ENCODE measurements at places on chromosomes 13 and 19.

DNA sequence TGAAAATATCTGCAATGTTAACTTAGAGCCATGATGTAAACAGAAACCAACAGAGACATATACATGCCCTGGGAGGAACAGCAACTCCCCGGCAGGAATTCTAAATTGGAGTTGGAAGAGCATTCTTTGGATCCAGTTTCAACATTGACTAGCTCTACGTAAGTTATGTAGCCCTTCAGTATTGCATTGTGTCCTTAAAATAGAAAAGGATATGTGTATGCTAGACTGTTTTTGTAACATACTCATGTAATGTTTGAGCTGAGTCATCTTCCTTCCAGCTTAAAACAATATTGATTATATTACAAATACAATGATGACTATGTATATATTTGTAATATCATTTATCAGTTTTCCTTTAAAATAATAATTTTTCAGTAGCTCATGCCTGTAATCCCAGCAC lies 1422.2 kb upstream of the PCDH20 start:
- no peak for DNase-seq

GRCh38 chr13:98089246-98089645 lies 53.6 kb upstream of the FARP1 start:
- no peak for DNase-seq

DNA sequence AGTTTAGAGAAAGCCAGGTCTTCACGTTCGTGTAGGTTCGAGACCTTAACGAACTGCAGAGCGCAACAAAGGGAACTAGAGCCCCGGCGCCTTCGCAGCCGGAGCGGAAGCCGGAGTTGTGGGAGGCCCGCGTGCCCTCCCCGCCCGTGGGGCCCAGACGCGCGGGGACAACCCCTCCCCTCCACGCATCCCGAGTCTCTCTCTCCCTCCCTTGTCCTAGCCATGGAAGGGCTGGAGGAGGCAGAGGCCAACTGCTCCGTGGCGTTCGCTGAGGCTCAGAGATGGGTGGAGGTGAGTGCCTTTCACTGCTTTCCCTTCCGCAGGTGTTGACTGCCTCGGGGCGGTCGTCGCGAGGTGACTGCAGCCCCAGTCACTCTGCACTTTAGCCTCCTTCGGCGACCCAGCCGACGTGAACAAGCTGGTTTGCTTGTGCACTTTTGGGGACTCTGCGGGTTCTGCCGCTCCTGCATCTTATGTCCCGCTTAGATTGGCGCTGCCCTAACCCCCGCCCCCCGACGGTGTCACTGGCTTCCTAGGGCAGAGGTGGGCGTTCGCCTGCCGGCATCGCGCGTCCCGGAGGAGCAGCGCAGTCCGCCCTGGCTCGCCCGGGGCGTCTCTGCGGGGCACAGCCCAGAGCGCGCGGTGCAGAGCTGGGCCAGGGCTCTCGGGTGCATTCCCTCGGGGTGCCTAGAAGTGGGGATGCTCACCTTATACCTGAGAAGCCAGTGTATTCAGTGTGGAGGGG lies 478 bp downstream of the LMO7 start:
- DNase-seq = no peak

DNA sequence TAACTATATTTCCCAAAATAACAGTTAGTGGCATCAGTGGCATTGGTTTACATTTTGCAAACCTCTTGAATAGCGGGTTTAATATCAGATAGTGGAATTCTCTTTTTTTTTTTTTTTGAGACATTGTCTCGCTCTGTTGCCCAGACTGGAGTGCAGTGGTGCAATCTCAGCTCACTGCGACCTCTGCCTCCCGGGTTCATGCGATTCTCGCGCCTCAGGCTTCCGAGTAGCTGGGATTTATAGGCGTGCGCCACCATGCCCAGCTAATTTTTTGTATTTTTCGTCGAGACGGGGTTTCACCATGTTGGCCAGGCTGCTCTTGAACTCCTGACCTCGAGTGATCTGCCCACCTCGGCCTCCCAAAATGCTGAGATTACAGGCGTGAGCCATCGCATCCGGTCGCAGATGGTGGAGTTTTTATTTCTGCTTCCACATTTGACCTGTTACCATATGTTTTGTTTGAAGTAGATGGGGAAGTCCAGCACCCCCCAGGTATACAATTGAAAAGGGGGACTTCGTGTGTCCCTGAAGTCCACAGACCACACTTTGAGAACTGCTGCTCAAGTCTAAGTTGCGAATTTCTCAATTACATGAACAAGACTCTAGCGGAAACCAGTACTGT lies 40.5 kb upstream of the XPO4 start:
- no peak for DNase-seq

DNA sequence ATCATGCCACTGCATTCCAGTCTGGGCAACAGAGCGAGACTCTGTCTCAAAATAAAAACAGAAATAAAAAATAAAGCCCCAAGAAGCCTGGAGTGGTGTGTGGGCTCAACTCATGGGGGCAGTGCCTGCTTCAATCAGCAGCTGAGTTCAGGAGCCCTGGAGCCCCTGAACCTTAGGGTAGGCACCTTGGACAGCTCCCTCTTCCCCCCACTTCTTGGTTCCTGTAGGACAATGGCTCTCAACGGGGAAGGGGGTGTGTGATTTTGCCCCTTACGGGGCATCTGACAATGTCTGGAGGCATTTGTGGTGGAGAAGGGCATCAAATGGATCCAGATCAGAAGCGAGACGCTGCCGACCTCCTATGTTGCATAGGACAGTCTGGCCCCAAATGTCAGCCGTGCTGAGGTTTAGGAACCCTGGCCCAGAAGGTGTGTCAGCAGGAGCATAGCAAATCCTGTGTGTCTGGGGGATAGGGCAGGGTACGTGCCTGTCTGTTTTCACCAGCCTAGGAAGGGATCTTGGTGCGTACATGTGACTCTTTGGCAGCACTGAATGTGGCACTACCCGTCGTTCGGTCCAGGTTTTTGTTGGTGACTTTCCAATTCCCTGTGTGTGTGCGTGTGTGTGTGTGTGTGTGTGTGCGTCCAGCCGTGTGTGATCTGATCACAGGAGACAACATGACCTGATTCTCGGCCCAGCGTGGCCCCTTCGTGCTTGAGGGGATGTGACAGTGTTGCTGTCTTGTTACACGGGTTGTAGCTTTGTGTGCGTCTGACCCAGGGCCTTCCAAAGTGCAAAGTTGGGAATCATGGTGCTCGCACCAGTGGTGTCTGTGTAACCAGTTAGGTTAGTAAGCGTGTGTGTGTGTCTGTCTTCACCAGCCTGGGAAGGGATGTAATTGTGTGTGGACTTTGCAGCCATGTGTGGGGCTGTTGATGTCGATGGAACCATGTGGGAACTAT lies 7.5 kb downstream of the IGLON5 start:
- DNase-seq = no peak

DNA sequence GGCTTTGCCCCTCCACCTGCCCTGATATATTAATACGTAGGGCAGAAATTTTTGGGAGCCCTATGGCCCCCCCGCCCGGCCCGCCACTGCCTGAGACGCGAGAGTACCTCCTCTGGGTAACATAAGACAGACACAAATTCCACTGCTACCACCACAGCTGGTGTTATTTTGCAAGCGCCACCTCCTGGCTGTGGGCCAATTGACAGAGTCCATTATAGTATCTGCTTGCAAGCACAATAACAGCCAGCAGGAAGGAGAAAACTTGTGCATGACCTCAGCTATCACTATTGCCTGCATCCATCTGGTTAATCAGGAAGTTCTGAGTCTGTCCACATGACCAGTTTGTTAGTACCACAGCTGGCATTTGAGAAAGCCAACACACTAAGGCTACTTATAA lies 25.3 kb upstream of the OR10H2 start:
- peak; percentile 1 for DNase-seq

GRCh38 chr19:46970815-46971214 lies 48.8 kb upstream of the NPAS1 start:
- no peak for DNase-seq

DNA sequence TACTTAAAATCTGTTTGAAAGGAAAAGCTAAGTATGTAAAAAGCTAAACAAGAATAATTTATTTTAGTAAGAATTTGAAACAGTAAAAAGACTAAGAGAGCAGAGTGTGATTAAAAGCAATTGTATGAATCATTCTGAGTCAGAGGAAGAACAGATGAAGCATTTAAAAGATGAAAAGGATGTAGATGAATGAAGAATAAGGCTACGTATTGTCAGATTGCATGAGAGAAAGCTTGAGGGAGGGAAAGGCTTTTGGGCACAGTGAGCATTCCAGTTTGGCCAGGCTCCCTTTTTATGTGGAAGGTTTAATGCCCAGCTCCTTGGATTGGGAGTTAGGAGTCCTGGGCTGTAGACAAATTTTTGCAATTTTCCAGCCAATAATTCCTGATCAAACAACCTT lies 117.7 kb downstream of the FREM2 start:
- no peak for DNase-seq

DNA sequence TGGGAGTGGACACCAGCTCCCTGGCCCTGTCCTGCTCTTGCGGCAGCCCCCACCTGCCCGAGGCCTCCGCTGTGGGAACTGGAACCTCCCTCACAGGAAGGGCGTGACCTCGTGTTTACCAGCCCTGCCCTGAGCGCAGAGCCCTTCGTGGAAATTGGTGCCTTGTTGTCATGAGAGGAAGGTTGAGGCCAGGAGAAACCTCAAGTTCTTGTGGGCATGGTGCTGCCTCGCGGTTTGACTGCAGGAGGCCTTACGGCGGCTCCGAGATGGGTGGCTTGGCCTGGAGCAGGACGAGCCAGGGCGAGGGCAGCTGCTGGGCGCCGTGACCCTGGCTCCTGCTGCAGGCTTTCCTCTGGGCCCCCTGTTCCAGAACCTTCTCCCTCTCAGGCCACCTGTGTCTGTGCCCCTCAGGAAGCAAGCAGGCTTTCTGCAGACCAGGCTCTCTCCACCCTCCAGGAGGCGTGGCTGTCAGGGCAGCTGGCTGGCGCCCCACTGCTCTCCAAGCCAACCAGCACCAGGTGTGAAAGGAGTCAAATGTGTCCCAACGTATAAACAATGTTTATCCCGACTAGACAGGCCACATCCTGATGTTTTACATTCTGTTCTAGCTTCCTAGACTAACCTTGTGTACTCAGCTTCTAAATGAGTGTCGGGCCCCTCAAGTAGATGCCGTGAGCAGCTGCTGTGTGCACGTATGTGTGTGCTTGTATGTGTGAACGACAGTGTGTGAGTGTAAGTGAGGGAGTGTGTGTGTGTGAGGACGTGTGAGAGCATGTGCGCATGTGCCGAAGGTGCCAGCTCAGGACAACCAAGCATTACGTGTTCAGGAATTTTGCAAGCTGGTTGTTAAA lies 10.4 kb upstream of the RASA3 start:
- no peak for DNase-seq

DNA sequence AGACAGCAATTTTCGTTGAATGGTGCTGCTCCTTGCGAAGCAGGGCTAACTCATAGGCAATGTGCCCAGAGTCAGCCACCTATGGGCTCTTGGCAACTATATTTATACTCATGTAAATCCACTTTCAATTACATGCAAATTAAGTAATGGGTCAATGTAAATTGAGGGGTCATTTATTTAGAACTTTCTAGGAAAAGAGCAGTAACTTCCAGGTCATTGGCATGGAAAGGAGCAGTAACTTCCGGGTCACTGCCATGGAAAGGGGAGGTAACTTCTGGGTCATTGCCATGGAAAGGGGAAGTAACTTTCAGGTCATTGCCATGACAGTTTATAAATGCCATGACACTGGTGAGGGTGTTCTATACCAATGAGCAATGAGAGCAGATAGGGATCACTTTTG lies 11.6 kb downstream of the KLK4 start:
- no peak for DNase-seq

DNA sequence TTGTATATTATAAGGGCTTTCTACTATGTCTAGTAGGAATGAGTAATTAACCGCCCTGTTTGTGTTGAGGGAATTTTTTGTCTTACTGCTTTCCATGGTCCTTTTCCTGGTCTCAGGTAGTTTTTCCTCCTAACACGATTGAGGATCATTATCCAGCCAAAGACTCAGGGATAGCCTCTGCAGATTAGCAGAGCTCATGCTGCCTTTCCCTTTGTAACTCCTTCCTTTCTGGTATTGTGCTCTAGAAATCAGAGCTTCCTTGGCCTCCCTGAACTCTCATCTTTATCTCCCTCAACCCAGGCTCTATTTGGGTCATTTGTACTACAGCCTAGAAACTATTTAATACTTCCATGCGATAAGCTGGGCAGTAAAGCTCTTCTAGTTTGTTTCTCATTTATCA lies 142.1 kb downstream of the PDS5B start:
- no peak for DNase-seq

DNA sequence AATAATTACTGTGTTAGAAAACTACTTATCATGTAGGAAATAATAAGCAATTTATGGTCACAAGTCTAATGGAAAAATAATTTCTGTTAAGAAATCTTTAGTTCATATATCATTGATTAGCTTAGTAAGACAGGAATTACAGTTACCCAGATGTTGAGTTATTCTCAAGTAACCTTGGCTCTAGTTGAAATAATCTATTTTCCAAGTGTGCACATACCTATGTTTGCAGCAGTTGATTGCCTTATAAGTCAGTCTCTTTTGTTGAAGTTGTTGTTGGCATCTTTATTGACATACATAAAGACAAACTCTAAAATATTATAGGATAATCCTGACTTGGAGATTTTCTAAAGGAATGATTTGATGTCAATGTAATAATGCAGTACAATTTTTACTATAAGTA lies 511.4 kb upstream of the KLF12 start:
- DNase-seq = no peak

DNA sequence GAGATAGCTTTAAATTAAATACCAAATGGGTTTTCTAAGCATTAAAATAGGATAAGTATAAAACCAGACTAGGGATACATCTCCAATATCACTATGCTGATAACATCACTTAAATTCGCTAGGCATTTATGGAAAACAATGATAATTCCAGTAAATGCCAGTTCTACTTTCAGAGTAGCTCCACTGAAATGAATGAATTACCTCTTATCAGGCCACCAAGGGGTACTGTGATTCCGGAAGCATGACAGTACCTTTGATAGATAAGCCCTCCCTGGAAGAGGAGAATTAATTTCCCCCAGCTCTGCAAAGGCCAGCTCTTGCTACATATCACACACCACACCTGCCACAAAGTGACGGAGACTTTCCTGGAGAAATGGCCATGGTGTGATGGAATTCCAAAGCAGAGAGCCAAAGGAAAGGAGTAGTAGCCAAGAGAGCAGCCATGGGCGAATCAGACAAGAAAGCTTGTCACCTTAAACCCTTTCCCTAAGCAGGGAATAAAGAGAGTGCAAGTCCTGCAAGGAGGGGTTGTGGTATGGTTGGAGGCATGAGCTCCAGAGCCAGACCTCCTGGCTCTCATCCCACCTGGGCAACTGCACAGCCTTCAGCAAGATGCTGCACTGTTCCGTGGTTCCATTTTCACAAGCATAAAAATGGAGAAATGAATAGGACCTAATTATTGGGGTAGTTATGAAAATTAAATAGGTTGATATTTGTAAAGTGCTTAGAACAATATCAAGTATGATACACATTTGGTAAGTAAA lies 423.1 kb downstream of the FGF14 start:
- DNase-seq = no peak

Data from substantia nigra (tissue), 51 donors.